ENCODE measurements at places on chromosomes 7 and 10. TPM values are rescaled to one million over a fixed set of nuclear protein-coding genes. Genes with fewer than 3 reads are reported as not detected.
A peak's percentile ranks its signal among the peaks of the same experiment; 100 is the strongest.

Gene TRIM74
- total RNA-seq = not detected

Gene GNGT1
- not detected for total RNA-seq

Gene GRID1
- 5.4 TPM for total RNA-seq

GRCh38 chr7:101108330-101108857 is 18.5 kb upstream of the SERPINE1 start:
- no peak for DNase-seq

DNA sequence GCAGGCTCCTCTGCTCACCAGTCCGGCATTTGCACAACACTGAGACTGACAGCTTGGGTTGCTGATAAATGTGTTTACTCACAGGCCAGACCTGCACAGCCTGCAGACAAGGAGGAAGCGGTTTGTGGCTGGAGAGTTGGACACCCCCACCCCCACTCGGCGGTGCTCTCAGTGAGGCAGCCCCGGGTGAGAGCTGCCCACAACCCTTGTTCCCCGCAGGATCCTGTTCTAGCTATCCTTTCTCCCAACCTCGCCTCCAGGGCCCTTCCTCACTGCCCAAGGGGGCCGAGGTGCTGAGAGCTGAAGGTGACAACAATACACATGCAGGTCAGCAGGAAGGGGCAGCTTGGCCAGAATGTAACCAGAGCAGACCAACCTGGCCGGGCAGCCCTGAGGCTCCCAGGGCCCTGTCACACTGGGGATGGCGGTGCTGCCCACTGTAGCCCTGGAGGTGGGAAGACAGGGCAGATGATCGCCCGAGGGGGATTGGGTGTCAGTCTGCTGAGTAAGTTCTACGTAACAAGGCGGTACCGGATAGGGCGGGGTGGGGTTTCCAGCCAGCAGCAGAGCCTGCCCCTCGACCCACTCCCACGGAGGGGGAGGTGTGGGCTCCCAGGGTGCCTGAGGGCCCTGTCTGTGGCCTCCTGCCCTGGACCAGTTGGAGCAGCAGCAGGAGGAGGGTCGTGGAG is 2.1 kb upstream of the ADAM8 start:
- peak; percentile 91 for DNase-seq

All from HT1080 (cell line).